ENCODE measurements at places on chromosomes 2 and 18.

- peak; percentile 60 for DNase-seq
These were observed 47.4 kb upstream of the NXPH2 start for GRCh38 chr2:138827426-138828054.

DNA sequence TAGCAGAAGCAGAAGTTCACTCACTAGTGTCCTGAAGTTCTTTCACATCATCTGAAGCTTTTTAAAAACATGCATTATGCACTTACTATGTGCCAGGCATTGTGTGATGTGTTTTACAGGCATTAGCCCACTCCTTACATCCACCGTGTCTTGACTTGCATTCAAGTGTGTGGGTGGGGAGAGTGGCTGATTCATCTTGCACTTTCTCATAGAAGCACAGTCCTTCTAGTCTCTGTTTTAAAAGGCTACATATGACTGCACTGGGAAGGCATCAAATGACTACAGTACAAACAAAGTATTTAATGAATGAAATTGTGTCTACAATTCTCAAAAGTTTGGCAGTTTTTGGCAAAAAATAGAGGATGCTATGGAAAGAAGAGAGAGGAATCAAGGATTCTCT is 21.6 kb upstream of the DSC3 start:
- no peak for DNase-seq

DNA sequence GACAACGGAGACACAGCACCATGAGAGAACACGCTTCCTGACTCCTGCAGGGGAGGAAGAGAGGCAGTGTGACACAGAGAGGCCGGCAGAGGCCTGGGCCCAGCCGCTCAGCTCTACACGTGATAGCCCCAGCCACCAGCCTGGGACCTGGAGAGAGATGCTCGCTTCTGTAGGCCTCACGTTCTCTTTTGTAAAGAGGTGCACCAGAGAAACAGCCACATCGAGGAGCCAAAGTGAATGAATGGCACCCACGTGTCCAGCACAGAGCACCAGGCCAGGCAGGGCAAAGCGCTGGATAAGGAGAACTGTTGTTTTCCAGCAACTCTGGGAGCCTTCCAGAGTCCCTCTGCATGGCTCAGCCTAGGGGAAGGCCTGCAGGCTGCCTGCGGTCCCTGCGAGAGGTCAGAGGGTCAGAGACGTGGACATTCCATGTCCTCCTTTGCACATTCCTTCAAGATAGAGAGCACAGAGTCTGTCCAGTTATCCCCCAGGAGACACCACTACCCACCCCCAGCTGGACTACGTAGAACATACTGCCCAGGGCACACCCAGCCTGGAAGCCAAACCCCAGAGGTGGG is 14.2 kb downstream of the LIMS2 start:
- no peak for DNase-seq

GRCh38 chr2:130355578-130356431 is at the start of gene PTPN18:
Gene PTPN18 (plus strand): TSS chr2:130356056. CDS start chr2:130356108, 52 bp downstream.
- peak; percentile 72 for DNase-seq

DNA sequence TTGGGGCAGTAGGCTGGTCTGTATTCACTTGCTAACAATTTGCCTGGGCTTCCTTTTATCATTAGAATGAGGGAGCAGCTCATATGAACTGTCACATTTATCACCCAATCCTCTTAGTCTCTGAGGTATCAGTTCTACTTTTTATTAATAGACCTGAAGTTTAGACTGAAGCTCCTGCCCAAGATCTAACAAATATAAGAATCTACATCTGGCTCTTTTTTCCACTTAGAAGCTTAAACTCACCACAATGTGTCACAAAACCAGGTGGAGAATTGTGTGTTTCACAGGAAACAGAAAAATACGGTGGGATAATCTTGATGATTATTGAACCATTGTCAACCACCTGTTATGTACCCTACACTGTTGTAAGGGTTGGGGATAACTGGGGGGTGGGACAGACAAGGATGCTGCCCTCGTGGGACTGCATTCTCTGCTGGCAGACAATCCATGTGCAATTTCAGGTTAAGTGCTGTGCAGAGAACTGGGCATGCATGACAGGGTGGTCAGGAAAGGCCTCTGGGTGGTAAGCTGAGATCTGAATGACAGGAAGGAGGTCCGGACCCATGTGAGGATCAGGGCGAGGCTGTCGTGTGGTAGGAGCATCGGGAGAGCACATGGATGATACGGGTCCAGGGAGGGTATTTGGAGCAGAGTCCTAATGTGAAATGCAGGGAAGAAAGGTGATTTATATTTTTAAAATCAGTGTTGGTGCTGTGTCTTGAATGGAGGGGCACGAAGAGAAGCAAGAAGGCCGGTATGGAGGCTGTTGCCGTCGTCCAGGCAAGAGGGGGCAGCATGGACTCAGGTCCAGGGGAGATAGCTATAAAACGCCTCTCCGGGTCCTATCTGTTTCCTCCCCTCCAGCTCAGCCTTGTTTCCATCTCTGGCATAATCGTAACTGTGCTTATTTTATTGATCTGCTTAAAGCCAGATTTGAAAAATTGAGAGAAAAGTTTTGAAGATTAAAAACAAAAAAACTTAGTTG is 17.6 kb downstream of the MYL12B start:
- DNase-seq, result no peak

Measured in fibroblast of the conjunctiva (primary cell).